ENCODE measurements at places on chromosomes 6 and 20. TPM values are rescaled to one million over a fixed set of nuclear protein-coding genes. Genes with fewer than 3 reads are reported as not detected.
A peak's percentile ranks its signal among the peaks of the same experiment; 100 is the strongest.

- no peak for DNase-seq
Observed at GRCh38 chr6:56927538-56928453, 27.1 kb upstream of the BEND6 start.

- peak; percentile 12 for DNase-seq
Observed at GRCh38 chr6:126182650-126183311, 157.1 kb upstream of the CENPW start.

- DNase-seq = no peak
Observed at GRCh38 chr6:139942331-139942730, 567.9 kb upstream of the CITED2 start.

GRCh38 chr6:167846997-167847606 lies 20.4 kb downstream of the AFDN start:
- DNase-seq = no peak

- DNase-seq = no peak
Observed at GRCh38 chr6:132388291-132388690, 13.0 kb downstream of the MOXD1 start.

The HSPA12B gene
- total RNA-seq = not detected

The SLC29A1 gene
- total RNA-seq = 67.6 TPM
